ENCODE measurements at places on chromosomes 5 and 9. TPM values are rescaled to one million over a fixed set of nuclear protein-coding genes. Genes with fewer than 3 reads are reported as not detected.

- no peaks in the 10 kb centered on the region for H3K27me3 ChIP-seq
- no peak overlapping the region for H3K4me3 ChIP-seq
- H3K36me3 ChIP-seq: no peaks in the 10 kb centered on the region
Measured at GRCh38 chr5:170333161-170333910, 35.8 kb upstream of the LCP2 start.

- H3K4me3 ChIP-seq: no peak overlapping the region
- H3K36me3 ChIP-seq: no peaks in the 10 kb centered on the region
- peaks cover 33% of the 10 kb centered on the region for H3K27me3 ChIP-seq
- H3K27ac ChIP-seq: no peak overlapping the region
Measured at GRCh38 chr5:72109625-72110024, 2.4 kb downstream of the MAP1B start.

DNA sequence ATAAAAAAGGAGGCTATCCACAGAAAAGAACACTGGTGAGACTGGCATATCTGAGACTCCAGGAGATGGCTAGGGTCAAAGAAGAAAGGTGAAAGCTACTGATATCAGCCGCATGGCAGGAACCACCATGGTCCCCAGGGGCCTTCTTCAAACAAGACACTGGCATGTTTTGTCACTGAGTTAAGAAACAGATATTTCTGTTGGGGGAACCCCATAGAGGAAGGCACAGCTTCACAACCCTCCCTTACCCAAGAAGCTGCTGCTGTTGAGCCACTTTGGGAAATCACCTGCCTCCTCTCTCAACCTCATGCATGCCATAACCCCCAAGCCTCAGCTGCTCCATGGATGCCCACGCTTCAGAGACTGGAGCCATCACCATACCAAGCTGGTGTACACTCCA lies 13.3 kb upstream of the BTNL3 start:
- no peak overlapping the region for H3K4me3 ChIP-seq
- no peaks in the 10 kb centered on the region for H3K4me1 ChIP-seq
- H3K36me3 ChIP-seq: no peaks in the 10 kb centered on the region
- no peaks in the 10 kb centered on the region for H3K27me3 ChIP-seq

DNA sequence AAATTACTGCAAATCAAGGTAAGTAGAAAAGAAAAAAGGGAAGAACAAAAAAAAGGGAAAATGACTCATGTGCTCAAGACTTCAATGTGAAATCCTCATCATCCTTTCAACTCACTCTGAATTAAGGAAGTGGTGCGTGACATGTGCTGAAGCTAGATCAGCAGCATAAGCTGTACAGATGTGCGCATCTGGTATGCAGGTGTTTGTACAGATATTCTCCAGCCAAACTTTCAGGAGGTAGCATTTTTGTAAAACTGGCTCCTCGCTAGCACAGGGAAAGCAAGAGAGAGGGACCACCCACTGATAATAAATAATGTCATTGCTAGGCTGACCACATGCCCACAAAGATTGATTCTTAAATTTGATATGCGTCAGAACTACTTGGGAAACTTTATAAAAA lies 253.9 kb upstream of the RGMB start:
- H3K4me1 ChIP-seq: no peaks in the 10 kb centered on the region
- no peak overlapping the region for H3K27ac ChIP-seq
- H3K36me3 ChIP-seq: no peaks in the 10 kb centered on the region

The NOXA1 gene
- total RNA-seq: 6.4 TPM

- no peaks in the 10 kb centered on the region for H3K36me3 ChIP-seq
- DNase-seq: no peak
- H3K4me3 ChIP-seq: no peak overlapping the region
- H3K4me1 ChIP-seq: no peaks in the 10 kb centered on the region
Measured at GRCh38 chr5:157976429-157976828, 117.5 kb upstream of the CLINT1 start.

DNA sequence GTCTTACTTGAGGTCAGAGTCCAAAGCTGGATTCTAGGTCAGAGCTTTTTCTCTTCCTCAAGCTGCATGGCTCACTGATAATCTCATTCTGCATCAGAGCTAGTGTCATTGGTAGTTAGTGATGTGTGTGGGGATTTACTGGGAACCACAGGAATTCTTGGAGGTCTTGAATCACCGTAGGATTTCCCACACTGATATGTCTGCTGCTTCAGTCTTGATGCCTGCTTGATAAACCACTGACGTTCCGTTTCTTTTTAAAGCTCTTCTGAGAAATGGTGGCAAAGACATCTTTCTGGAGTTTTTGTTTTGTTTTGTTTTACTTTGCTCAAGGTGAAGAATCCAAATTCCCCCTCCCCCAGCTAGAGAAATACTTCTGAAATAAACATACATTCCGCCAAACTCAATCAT lies 1.2 kb upstream of the GARIN3 start:
- no peaks in the 10 kb centered on the region for H3K36me3 ChIP-seq
- H3K4me3 ChIP-seq: no peak overlapping the region
- peak overlapping the region; percentile 56 for H3K27ac ChIP-seq

The OGN gene
- total RNA-seq: 0.10 TPM

GRCh38 chr9:95796029-95796428 lies 79.5 kb upstream of the ERCC6L2 start:
- H3K4me3 ChIP-seq: no peak overlapping the region
- H3K27me3 ChIP-seq: no peaks in the 10 kb centered on the region
- DNase-seq: no peak
- no peaks in the 10 kb centered on the region for H3K4me1 ChIP-seq
- H3K36me3 ChIP-seq: no peaks in the 10 kb centered on the region

- H3K4me1 ChIP-seq: no peaks in the 10 kb centered on the region
- H3K27me3 ChIP-seq: no peaks in the 10 kb centered on the region
- H3K4me3 ChIP-seq: no peak overlapping the region
- no peaks in the 10 kb centered on the region for H3K36me3 ChIP-seq
- no peak for DNase-seq
Measured at GRCh38 chr5:167743695-167744464, 547.6 kb upstream of the WWC1 start.

DNA sequence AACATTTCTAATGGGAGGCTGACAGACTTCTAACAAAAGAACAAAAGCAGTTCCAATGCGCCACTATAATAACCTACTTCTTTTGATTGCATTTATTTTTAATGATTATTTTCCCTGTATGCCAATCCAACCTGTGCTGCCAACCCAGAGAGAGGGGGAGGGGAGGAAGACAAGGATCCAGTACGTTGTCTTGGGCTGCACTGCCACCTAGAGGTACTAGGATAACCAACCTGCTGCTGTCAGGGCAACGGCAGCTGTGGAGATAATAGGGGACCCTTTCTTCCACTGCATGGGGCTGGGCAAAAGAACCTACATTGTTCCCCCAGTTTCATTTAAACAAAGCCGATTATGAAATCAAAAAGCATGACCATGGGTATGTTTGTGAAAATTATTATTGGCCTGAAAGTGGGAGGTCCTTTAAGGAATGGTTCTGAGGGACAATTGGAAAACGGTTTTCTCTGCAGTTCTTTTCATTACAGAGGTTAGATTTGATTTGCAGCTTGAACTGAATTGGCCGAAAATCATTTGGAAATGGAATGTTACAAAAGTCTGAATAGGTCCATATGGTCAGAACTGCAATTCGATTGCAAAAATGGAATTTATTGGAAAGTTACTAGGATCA lies 101.3 kb downstream of the RASEF start:
- no peaks in the 10 kb centered on the region for H3K27me3 ChIP-seq
- no peak overlapping the region for H3K27ac ChIP-seq
- no peak overlapping the region for H3K4me3 ChIP-seq
- H3K36me3 ChIP-seq: no peaks in the 10 kb centered on the region
- no peaks in the 10 kb centered on the region for H3K4me1 ChIP-seq
- peak; percentile 6 for DNase-seq

The TAF11L5 gene
- not detected for total RNA-seq

The PDE6A gene
- not detected for total RNA-seq

The FBLL1 gene
- total RNA-seq: not detected

- no peaks in the 10 kb centered on the region for H3K27me3 ChIP-seq
- no peak overlapping the region for H3K4me3 ChIP-seq
- no peak for DNase-seq
- peaks cover 58% of the 10 kb centered on the region for H3K4me1 ChIP-seq
- H3K36me3 ChIP-seq: no peaks in the 10 kb centered on the region
Measured at GRCh38 chr9:70406434-70406862, 8.0 kb downstream of the KLF9 start.

- no peaks in the 10 kb centered on the region for H3K36me3 ChIP-seq
- no peak for DNase-seq
- peaks cover 41% of the 10 kb centered on the region for H3K27me3 ChIP-seq
- H3K27ac ChIP-seq: no peak overlapping the region
- H3K4me3 ChIP-seq: no peak overlapping the region
- H3K4me1 ChIP-seq: peaks cover 43% of the 10 kb centered on the region
Measured at GRCh38 chr5:88675708-88676636, 207.0 kb downstream of the MEF2C start.
